Activated CD8-positive, alpha-beta memory T cell treated with anti-CD3 and anti-CD28 coated beads, Interleukin-2, amount 50 U/mL, for 48 hours (primary cell): ENCODE measurements at places on chromosomes 13 and 19.

DNA sequence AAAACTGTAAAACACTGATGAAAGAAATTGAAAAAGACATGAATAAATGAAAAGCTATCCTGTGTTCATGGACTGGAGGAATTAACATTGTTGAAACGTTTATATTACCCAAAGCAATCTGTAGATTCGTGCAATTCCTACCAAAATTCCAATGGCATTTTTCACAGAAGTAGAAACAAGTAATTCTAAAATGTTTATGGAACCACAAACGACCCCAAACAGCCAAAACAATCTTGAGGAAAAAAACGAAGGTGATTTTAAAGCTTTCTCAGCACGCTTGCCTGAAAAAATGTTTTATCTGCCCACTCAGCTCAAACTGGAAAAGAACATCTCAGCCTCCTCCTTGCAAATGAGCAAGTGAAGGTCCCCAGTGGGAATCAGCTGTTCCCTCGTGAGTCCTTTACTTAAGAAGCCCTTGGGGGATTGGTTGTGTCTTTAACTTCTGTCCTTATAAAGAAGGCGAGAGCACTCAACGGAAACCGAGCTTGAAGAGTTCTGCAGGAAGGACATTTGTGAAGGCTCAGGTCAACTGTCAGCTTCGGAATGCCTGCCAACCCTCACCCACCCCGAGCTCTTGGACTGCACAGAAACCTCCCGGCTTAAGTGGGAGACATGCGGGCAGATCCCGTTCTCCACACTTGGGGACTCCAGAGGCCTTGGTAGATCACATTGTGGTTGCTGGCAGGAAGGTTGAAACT, 256.0 kb upstream of the IRS2 start:
- DNase-seq, result no peak

- no peak for DNase-seq
Observed at GRCh38 chr13:98272549-98272948, 95.5 kb upstream of the RNF113B start.

DNA sequence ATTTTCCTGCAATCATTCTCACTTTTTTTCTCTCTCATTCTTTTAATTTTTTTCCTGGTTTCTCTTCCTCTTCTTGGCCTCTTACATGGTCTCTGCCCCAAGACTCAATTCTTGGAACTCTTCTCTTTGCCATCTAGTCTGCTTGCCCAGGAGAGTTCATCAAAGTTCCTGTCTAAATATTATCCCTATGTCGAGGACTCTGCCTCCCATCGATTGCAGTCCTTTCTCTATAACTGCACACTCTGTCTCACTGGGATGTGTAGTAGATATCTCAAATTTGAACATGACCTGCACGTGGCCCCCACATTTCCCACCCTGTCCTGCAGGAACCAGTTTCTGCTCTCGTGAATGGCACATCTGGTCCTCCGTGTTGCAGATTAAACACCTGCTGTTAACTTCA, 204.7 kb upstream of the TMTC4 start:
- DNase-seq, result no peak

DNA sequence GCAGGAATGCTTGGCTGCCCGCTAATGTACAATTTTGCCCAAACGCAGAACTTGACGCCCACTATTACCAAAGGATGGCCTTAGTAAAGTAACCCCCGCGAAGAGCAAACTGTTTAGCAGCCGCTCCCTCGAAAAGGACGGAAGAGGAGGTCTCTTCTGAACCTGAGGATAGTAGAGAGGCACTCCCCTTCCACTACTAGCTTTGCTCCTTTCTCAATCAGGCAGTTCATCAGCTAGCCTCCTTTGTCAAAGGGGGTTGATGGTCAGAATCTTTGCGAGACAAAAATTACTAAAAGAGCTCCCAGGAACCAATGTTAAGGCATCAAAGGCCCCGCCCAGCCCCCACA, 534 bp downstream of the CAB39L start:
- DNase-seq, result no peak

- no peak for DNase-seq
Observed at GRCh38 chr19:41206926-41207750, 11.9 kb upstream of the AXL start.
